Astrocyte (in vitro differentiated cells and primary cell): ENCODE measurements at places on chromosomes 3 and 15. TPM values are rescaled to one million over a fixed set of nuclear protein-coding genes. Genes with fewer than 3 reads are reported as not detected.
A peak's percentile ranks its signal among the peaks of the same experiment; 100 is the strongest.

FGF7 gene
- total RNA-seq: 0.26 and 0.43 TPM in 2 replicates

KLHL6 gene
- 0.11 and 0.14 TPM in 2 replicates for total RNA-seq

MITF gene
- 6.0 and 6.2 TPM in 2 replicates for total RNA-seq

CRYGS gene
- total RNA-seq: 1.3 and 2.1 TPM in 2 replicates

CMTM8 gene
- 1.6 TPM in 2 replicates for total RNA-seq

ATRIP gene
- 6.2 and 6.6 TPM in 2 replicates for total RNA-seq

UROC1 gene
- not detected in 2 replicates for total RNA-seq

ACKR4 gene
- total RNA-seq: not detected in 2 replicates

- no peaks in the 10 kb centered on the region for H3K36me3 ChIP-seq
- no peaks in the 10 kb centered on the region for H3K4me1 ChIP-seq
- no peak overlapping the region for H3K27ac ChIP-seq
- H3K27me3 ChIP-seq: no peaks in the 10 kb centered on the region
- no peak overlapping the region for H3K4me3 ChIP-seq
Observed at GRCh38 chr3:15989419-15989818, 185.1 kb upstream of the GALNT15 start.

DNA sequence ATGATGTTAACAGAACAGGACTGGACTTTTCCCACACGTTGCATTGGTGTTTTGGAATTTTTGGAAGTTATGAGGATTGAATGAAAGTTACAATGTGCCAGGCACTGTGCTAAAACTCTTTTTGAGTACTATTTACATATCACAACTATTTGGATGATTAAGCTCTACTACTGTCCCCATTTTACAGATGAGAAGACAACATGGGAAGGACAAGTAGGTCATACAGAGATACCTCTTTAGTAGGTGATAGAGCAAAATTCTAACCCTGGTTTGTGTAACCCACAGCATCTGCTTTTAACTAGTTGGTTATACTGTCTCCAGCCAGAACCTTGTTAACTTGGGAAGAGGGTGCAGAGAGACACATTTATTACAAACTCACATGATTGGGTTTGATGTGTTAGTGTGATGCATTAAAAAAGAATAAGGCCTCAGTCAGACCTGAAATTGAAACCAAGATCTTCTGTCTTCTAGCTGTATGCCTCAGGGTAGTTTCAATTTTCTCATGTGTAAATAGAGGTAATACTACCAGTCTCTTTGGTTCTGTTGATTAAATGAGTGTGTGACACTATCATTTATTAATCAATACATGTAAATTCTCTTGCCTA is 1.4 kb downstream of the NDUFB4 start:
- no peak overlapping the region for H3K27ac ChIP-seq
- no peak for DNase-seq
- peaks cover 33% of the 10 kb centered on the region for H3K36me3 ChIP-seq

- peak; percentile 88 for DNase-seq
- no peak overlapping the region for H3K4me3 ChIP-seq
- no peaks in the 10 kb centered on the region for H3K27me3 ChIP-seq
- H3K27ac ChIP-seq: peak overlapping the region; percentile 72
- peaks cover 60% of the 10 kb centered on the region for H3K4me1 ChIP-seq
Observed at GRCh38 chr15:73989001-73989798, 2.9 kb downstream of the STOML1 start.

DNA sequence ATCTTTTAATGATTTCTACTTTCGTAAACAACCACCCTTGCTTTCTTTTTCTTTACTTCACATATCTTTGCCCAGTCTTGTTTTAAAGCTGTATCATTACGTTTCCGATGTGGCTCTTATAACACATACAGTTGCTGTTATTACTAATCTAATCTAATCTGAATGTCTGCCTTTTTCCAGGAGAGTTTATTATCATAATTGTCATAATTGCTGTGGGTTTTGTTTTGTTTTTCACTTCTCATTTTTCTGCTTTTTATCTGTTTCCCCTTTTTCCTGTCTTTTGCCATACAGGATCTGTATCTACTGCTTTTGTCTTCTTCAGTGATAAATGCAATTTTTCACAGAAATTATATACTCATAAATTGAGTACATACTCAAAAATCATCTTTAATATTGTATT is 24.9 kb downstream of the HACL1 start:
- H3K27ac ChIP-seq: no peak overlapping the region
- no peaks in the 10 kb centered on the region for H3K4me1 ChIP-seq
- peaks cover 17% of the 10 kb centered on the region for H3K36me3 ChIP-seq
- no peak overlapping the region for H3K4me3 ChIP-seq
- DNase-seq: no peak
- no peaks in the 10 kb centered on the region for H3K27me3 ChIP-seq

DNA sequence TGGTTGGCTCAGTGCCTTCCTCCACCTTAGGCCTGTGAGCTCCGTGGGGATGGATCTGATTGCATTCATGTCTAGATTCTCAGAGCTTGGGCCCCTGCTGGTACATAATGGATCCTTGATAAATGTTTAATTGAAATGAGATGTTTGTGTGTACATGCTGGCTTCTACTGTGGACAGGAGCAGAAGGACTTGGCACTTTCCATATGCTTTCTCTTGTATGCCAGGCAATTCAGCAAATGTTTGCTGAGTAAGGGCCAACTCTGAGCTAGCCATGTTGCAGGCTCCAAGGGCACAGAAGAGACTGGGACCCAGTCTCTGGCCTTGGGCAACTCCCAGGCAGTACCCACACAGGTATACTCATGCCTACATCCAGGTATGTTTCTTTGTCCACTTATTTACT is 67.0 kb downstream of the RAB11A start:
- H3K4me1 ChIP-seq: peaks cover 14% of the 10 kb centered on the region
- H3K4me3 ChIP-seq: no peak overlapping the region
- H3K36me3 ChIP-seq: no peaks in the 10 kb centered on the region
- DNase-seq: no peak
- peaks cover 2% of the 10 kb centered on the region for H3K27me3 ChIP-seq

- peaks cover 3% of the 10 kb centered on the region for H3K27me3 ChIP-seq
- no peaks in the 10 kb centered on the region for H3K36me3 ChIP-seq
- H3K4me3 ChIP-seq: no peak overlapping the region
- H3K4me1 ChIP-seq: peaks cover 9% of the 10 kb centered on the region
Observed at GRCh38 chr3:66816090-66816761, 181.9 kb upstream of the KBTBD8 start.

DNA sequence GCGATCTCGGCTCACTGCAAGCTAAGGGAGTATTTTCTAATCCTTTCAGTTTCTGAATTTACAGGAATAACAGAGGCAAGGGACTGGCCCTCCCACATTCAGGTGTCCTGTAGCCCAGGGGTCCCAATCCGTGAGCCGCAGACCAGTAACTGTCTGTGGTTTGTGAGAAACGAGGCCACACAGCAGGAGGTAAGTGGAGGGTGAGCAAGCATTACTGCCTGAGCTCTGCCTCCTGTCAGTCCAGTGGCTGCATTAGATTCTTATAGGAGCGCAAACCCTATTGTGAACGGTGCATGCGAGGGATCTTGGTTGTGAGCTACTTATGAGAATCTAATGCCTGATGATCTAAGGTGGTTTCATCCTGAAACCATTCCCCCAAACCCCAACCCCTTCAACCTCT is 5.0 kb upstream of the IL17RC start:
- DNase-seq: no peak
- no peaks in the 10 kb centered on the region for H3K36me3 ChIP-seq
- H3K4me1 ChIP-seq: peaks cover 19% of the 10 kb centered on the region

- DNase-seq: no peak
- H3K27ac ChIP-seq: no peak overlapping the region
- no peaks in the 10 kb centered on the region for H3K4me1 ChIP-seq
- no peak overlapping the region for H3K4me3 ChIP-seq
Observed at GRCh38 chr3:143100451-143100850, 19.1 kb upstream of the CHST2 start.

DNA sequence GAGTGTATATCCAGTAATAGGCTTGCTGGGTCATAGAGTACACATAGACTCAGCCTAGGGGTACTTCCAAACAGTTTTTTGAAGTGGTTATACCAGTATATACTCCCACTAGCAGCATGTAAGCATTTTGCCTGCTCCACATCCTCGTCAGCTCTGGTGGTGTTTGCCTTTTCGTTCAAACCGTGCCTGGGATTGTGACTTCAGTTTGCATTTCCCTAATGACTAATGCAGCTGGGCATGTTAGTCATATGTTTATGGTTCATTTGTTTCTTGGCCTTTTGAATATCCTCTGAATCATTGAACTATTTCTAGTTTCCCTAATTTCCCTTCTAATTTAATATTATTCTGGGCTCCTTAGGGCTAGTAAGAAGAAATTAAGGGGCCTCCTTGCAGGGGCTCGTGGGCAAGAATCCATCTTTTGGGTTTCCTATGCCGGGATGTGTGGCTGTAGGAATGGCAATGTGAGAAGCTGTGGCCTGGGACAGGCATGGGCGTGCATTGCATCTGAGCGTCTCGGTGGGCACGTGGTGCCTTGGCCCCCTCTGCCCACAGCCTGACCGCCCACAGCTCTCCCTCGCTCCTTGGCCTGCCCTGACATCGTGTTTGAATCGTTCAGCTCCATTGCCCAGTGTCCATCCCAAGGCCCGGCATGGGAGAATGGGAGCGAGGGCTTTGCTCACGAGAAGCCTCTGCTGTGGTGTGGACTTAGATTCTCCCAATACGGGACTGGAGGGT is 26.4 kb downstream of the FAH start:
- H3K4me1 ChIP-seq: peaks cover 22% of the 10 kb centered on the region
- no peak overlapping the region for H3K4me3 ChIP-seq
- H3K27me3 ChIP-seq: no peaks in the 10 kb centered on the region
- H3K36me3 ChIP-seq: peaks cover 3% of the 10 kb centered on the region

DNA sequence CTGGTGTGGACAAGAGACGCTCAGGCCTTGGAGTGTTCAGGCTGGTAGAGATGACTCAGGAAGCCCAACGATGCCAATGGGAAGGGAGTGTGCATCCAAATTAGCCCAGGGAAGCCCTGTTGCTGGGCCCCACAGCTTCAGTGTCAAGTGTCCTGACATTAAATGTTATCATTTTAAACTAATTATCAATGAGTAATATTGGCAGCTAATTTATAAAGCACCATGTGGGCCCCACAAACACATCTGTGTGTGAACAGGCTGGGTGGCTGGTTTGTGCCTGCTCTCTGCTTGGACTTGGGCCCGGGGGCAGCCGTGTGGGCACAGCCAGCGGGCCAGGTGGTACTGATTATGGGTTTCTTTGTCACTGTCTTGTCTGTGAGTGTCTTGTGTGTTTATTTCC is 15.0 kb downstream of the FBLN2 start:
- H3K27me3 ChIP-seq: peaks cover 2% of the 10 kb centered on the region
- DNase-seq: no peak
- no peak overlapping the region for H3K4me3 ChIP-seq
- H3K27ac ChIP-seq: no peak overlapping the region
- H3K4me1 ChIP-seq: no peaks in the 10 kb centered on the region

- no peak for DNase-seq
- H3K4me3 ChIP-seq: no peak overlapping the region
- no peaks in the 10 kb centered on the region for H3K27me3 ChIP-seq
- H3K27ac ChIP-seq: no peak overlapping the region
- H3K36me3 ChIP-seq: no peaks in the 10 kb centered on the region
Observed at GRCh38 chr15:24075420-24076089, 388.4 kb upstream of the NDN start.

- H3K27me3 ChIP-seq: no peaks in the 10 kb centered on the region
- no peak overlapping the region for H3K27ac ChIP-seq
- DNase-seq: peak; percentile 66
- no peaks in the 10 kb centered on the region for H3K36me3 ChIP-seq
- H3K4me3 ChIP-seq: no peak overlapping the region
- H3K4me1 ChIP-seq: no peaks in the 10 kb centered on the region
Observed at GRCh38 chr3:136899622-136900158, 37.7 kb downstream of the NCK1 start.

- no peak overlapping the region for H3K27ac ChIP-seq
- no peaks in the 10 kb centered on the region for H3K36me3 ChIP-seq
- H3K4me3 ChIP-seq: no peak overlapping the region
- H3K27me3 ChIP-seq: no peaks in the 10 kb centered on the region
- no peak for DNase-seq
Observed at GRCh38 chr3:46095307-46095706, 68.0 kb upstream of the XCR1 start.

DNA sequence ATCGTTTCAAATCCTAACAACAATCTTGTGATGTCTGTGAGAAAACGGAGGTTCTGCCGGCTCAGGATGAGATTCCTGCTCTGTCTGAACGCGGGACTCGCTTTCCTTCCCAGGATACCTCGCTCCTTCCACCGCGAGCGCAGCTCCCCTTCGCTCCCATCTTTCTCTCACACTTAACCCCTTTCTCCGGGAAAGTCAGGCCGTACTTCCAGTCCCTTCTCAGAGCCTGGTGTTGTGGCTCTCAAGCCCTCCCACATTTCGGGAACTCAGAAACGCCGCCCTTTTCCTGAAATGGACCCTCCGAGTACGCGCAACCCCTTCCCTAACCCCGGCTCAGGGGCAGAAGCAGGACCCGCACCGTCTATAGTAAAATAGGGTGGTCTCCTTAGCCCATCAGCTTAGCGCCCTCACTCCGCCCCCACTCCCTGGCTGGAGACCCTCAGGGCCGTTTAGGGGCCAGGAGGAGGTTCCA is 378 bp upstream of the FEM1B start:
- peak overlapping the region; percentile 92 for H3K27ac ChIP-seq
- peak; percentile 52 for DNase-seq
- no peaks in the 10 kb centered on the region for H3K36me3 ChIP-seq
- peaks cover 45% of the 10 kb centered on the region for H3K4me1 ChIP-seq
- H3K4me3 ChIP-seq: peak overlapping the region; percentile 73

DNA sequence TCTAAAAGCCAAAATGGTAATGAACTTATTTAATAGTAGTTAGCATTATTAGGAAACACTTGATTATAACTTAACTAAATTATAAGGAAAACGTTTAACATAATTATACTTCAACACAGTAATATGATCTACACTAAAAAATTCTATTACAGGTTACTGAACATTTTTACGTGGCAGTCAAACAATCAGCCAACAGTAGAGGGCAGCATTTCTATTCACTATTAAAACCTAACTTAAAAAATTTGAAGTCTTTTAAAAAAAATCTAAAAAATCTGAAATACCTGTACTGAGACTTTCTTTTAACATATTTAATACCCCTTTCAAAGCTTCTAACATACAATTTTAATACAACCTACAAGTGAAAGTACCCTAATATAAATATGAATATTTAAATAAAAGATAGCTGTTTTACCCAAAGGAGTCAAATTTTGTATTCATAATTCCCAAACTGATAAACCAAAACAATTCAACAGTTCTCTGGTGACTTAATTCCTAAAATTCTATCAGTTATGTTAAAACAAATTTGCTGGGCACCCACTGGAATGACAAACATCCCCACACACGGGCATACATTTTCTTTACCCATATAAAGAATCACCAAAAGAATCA is 41.5 kb downstream of the DLG1 start:
- no peak overlapping the region for H3K4me3 ChIP-seq
- no peaks in the 10 kb centered on the region for H3K27me3 ChIP-seq
- peaks cover 18% of the 10 kb centered on the region for H3K4me1 ChIP-seq
- H3K36me3 ChIP-seq: peaks cover 17% of the 10 kb centered on the region
- H3K27ac ChIP-seq: peak overlapping the region; percentile 38

DNA sequence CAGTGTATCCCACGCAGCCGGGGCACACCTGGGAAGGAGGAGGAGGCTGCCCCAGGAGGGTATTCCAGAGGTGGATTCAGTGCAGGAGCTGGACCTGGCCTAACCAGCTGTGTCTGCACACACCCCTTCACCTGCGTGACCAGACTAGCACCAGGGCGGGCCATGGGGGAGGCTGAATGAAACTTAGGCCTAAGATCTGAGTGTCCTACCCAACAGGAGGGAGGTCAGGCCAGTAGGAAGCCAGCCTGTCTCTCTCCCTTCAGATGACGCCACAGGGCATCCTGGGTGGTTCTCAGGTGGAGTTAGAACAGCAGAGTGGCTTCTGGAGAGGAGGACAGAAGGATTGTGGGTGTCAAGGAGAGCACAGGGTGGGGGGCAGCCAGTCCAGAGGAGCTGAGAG is 3.4 kb upstream of the SEMA3F start:
- H3K4me1 ChIP-seq: peaks cover 7% of the 10 kb centered on the region
- no peaks in the 10 kb centered on the region for H3K36me3 ChIP-seq
- DNase-seq: no peak
- peaks cover 9% of the 10 kb centered on the region for H3K27me3 ChIP-seq
- no peak overlapping the region for H3K4me3 ChIP-seq
- H3K27ac ChIP-seq: no peak overlapping the region
